T follicular helper cell (primary cell): ENCODE measurements at places on chromosomes 5 and 9.
A peak's percentile ranks its signal among the peaks of the same experiment; 100 is the strongest.

DNA sequence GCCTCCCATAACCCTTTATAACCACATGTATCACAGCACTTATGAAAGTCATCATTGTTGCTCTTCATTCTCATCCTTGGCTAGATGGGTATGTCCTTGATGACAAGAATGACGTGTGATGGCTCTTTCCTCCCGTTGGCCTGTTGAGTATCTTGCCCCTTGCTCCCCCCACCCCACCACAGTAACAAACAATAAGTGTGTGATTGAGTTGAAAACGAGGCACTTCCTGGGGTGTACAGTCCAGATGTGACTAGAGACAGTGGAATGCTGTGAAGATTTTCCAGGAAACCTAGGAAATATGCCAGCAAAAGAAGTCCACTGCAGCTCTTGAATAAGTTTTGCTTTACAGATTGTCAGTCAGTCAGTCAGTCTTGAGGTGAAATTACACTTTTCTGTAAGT, 262.5 kb downstream of the ELAVL2 start:
- DNase-seq = no peak

- no peak for DNase-seq
Observed at GRCh38 chr5:72842816-72843215, 26.4 kb downstream of the TNPO1 start.

DNA sequence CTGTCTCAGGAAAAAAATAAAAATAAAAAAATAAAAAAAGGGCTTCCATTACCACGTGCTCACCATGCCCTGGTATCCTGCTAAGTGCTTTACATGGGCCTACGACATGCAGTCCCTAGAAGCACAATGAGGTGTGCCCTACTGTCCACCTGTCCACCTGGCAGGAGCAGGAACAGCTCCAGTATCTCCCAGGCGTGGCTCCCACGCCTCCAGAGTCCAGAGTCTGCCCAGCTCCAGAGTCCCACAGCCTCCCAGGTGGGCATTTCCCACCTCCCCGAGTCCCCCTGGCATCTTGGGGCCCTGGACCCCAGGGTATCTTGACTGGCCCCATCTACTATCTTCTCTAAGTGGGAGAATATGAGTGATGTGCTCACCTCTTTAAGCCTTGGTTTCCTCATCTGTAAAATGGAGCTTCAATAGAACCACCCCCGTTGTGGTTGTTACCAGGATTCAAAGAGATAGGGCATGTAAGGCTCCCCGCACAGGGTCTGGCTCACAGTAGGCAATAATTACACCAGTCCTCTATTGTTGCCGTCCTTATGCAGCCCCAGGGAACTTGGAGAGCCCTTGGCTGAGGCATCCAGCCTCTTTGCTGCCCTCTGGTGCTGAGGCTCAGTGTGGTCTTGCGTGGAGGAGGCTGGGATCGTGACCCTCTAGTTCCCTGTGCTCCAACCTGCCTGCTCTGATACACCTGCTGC, 8.9 kb downstream of the CXCL14 start:
- no peak for DNase-seq

GRCh38 chr5:140295414-140295813, 7.5 kb downstream of the PFDN1 start:
- DNase-seq = no peak

GRCh38 chr9:15416880-15417279, 5.8 kb upstream of the SNAPC3 start:
- peak; percentile 12 for DNase-seq

DNA sequence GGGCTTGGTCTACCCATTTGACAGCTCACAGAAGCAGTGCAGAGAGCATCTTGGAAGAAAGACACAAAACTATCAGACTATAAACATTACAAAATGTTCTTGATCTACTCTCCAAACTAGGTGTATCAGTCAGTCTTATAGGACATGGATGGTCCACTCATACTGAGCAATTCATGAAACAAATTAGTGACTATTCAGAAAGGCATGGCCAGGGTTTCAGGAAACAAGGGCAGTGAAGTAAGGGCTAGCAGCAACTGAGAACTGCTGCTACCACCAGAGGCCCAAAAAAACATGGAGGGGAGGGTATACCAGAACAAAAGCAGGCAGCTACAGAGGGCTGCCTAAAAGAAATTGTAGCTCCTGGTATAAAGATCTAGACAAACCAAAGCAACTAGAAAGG, 287.0 kb downstream of the PIK3R1 start:
- no peak for DNase-seq
